Testis (tissue), 5 donors: ENCODE measurements at places on chromosomes 12 and 14. TPM values are rescaled to one million over a fixed set of nuclear protein-coding genes. Genes with fewer than 3 reads are reported as not detected.

DNA sequence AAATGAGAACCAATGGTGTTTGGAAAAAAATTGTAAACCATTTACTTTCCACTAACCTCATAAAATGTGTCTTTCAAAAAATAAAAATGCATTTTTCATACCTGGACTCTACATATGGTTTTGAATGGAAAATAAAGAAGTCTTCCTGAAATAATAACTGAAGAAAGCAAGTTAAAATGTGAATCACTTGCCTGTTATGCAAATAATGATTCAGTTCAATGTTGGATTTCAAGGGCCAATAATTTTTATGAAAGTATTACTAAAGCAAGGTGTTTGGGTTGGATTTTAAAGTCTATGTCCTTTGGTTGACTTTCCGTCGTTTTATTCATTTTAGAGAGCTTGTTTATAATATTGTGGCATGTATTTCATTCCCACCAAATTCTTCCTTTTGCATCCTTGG, 138.7 kb downstream of the CCDC91 start:
- no peak for DNase-seq

DNA sequence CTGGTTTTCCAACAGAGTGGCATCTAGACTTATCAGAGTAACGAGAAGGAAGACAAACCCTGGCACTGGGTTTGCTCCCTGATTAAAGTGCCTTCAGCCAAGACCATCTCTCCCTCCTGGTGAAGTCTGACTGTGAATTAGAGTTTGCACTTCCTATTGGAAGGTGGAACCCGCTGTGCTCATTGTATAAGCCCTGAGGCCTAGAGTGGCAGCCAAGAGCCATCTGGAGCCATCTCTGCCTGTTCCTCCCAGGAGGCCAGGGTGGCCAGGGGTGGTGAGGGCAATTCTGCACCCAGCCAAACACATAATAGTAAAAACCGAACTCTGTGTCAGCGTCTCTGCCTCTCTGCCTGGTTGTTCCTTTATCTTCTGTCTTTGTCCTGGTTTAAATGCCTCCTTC, 25.0 kb downstream of the MFAP5 start:
- DNase-seq = no peak

The PPM1H gene
- 2.5 TPM for total RNA-seq

DNA sequence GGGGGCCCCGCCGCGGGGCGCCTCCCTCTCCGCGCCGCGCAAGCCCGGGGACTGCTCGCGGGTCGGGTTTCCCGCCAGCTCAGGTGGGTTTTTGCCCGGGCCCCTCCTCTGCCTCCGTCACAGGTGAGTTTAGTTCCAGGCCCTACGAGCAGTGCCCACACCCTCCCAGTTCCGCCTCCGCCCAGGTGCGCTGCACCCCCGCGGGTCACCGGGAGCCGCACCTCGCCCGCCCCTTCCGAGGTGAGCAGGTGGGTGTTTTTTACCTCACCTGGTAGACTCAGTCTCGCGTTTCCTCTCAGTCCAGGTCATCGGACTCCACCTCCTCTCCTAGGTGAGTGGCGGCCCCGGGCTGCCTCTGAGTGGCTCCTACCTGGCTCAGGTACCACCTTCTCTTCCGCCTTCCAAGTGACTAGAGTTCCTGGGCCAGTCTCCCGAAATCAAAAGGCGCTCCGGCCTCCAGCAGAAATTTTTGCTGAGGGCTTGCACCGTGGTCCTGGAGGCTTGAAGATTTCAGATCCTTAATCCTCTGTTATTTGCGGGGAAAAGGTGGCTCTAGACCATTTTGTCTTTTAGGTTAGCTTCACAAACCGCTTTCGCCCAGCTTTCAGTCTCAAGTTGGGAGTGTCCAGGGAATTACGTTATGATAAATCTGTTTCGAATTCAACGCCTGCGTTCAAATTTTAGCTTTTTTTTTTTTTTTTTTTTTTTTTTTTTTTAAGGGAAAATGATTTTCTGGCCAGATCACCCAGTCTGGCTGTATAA, at the start of gene TMEM30B:
Gene TMEM30B, minus strand, starts transcription at position 153 of the 762 bp plus-strand sequence. CDS start 191 bp downstream, outside the sequence.
- peak; percentile 32 for DNase-seq

DNA sequence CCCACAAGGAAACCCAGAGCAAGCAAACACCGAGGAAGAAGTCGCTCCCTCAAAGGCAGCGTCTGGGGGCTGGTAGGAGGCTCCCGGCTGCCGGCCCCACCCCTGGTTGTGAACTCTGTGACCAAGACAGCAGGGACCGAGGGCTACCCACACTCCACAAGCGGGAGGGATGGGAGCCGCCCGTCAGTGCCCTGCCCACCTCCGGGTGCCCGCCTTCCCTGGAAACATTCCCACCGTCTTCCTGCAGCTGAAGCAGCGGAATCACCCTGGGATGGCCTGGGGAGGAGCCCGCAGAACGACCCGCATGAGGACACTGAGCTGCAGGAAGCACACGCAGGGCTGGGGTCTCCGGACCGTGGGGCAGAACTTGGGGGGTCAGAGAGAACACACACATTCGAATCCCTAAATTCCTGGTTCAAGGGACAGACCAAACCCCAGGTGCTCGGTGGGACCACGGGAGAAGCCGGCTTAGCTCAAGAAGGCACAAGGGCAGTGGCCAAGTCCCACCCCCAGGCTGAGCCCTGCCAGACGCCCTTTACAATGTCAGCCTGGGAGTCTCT, 33.5 kb upstream of the C14orf180 start:
- DNase-seq = no peak
